SW 1271 (cell line): ENCODE measurements at places on chromosomes 6 and 20.
A peak's percentile ranks its signal among the peaks of the same experiment; 100 is the strongest.

- DNase-seq: no peak
These were observed 188.2 kb upstream of the ASCC3 start for GRCh38 chr6:101069191-101069795.

DNA sequence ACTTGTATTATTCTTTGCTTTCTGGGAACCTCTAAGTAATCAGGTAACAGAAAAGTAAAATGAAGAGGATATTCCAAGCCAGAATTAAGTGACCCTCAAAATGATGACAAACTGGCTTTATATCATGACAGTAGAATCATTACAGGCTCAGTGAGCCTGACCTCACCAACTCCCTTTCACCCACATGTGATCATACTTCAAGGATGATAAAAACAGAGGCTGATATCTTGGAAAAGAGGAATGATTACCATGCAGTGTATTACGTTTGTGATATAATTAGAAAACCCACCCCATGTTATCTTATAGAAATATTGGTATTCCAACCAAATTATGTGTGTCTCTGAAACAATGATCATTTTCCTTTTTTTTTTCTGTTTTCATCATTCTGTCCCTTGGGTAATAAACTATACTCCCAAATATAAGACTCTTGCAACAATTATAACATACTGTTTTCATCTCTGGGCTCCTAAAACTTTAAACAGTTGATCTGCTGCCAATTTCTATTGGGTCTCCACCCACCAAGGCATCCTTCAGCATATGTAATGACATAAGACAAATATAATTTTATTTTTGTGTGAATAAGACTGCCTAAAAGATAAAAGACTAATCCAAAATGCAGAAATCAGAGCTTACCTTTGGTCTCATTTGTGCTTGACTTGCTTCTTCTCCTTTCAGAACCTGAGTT, 115.7 kb downstream of the DST start:
- DNase-seq: no peak

GRCh38 chr6:33247977-33248642, 23.6 kb downstream of the VPS52 start:
- DNase-seq: peak; percentile 79

DNA sequence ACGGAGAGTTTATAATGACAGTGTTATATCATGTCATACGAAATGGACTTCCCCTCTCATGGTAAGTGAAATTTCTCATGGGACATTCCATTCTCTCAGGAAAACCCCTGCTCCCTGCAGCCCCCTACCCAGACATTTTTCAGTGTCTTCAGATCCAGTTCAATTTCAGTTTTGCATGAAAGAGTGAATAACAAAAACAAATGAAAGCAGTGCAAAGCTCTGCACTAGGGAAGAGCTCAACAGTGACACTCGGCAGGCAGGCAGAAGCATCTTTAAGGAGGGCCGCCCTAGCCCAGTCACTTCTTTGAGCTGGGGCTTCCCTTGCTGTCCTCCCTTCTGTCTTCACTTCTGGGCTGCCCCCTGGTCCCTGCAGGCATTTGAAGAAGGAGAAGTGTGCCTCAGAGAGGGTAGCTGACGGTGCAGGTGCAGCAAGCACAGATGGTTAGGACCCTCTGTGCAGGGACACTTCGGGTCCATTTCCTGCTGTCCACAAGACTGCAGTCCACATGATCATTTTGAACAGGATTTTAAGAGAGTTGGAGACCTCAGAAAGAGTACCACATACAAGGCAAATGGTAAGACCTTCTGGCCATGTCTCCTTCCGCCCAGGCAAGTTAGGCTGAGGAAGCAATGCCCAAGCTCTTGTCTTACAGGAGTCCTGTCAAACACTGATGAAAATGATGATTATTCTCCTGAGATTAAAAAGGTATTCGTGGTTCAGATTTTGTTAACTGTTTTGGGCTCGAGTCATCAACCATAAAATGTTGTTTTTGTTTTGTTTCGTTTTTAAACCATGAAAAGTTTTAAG, 5.4 kb upstream of the DUSP22 start:
- DNase-seq: no peak

- DNase-seq: no peak
These were observed 512.8 kb upstream of the EPHA7 start for GRCh38 chr6:93932175-93932574.

- DNase-seq: no peak
These were observed 102.8 kb upstream of the TMEM170B start for GRCh38 chr6:11434565-11435326.

DNA sequence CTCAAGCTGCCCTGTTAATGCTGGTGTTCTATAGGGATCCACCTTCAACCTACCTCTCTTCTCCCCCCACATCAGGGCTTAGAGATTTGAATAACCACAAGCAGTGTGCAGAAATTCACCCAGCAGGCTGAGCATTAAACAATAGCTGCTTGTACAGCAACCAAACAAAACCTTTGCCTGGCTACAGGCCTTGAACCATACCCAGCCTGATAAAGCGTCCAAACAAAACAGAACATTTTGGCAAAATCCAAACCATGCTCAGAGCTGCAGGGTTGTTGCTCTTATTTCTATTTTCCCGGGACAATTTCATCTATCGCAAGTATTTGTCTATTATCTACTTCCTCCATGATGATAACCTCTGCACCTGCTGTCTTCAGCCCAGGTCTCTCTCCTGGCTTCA, 142.3 kb downstream of the UNC5CL start:
- DNase-seq: no peak
